ENCODE measurements at places on chromosomes 1 and 21. TPM values are rescaled to one million over a fixed set of nuclear protein-coding genes. Genes with fewer than 3 reads are reported as not detected.

Gene MARK1
- 10.8 TPM for total RNA-seq

Gene NBPF4
- not detected for total RNA-seq

Gene FAM43B
- total RNA-seq: 0.27 TPM

Gene TMPRSS15
- not detected for total RNA-seq

Gene PAQR6
- total RNA-seq: 6.4 TPM

Gene FCGR3B
- total RNA-seq: not detected

Gene KCNN3
- total RNA-seq: 0.66 TPM

DNA sequence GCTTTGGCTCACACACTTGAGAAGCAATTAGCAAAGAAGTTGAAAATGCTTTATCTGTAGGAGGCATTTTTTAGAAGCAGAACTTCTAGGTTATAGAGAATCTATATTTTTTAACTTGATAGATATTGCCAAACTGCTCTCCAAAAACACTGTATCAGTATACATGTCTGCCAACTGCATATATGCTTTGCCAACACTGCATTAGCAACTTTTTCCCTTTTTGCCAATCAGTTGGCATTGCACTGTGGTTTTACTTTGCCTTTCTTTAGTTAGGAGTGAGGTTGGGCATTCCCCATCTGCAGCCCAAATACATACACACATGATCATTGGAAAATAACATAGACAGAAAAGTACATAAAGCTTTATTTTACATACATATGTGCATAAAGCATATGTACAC is 15.0 kb downstream of the PADI3 start:
- H3K27ac ChIP-seq: no peak overlapping the region
- no peaks in the 10 kb centered on the region for H3K36me3 ChIP-seq
- DNase-seq: no peak
- H3K27me3 ChIP-seq: no peaks in the 10 kb centered on the region
- no peak overlapping the region for H3K4me3 ChIP-seq

DNA sequence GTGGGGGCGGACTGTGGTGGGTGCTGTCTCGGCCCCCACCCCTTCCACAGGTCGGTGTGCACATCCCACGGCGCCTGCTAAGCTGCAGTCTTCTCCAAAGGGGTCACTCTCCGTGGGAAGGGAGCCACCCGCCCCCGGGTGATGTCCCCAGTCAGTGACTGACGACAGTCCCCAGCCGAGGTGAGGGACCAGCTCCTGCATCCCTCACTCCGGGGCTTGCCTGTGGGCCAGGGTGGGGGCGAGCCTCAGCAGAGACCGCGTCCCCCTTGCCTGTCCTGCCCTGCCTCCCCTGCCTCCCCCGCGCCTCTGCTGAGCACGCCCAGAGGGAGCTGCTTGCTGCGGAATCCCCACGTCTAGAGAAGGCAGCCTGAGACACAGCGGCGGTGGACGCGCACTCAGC is 35.9 kb upstream of the PDE9A start:
- H3K4me3 ChIP-seq: no peak overlapping the region
- DNase-seq: no peak
- H3K4me1 ChIP-seq: no peaks in the 10 kb centered on the region
- H3K27ac ChIP-seq: no peak overlapping the region

- DNase-seq: no peak
- no peak overlapping the region for H3K27ac ChIP-seq
- H3K36me3 ChIP-seq: no peaks in the 10 kb centered on the region
Measured at GRCh38 chr1:159291424-159291823, 10.7 kb upstream of the FCER1A start.

- no peak overlapping the region for H3K27ac ChIP-seq
- no peak overlapping the region for H3K4me3 ChIP-seq
- H3K27me3 ChIP-seq: no peaks in the 10 kb centered on the region
- no peak for DNase-seq
- H3K4me1 ChIP-seq: peaks cover under 1% of the 10 kb centered on the region
Measured at GRCh38 chr1:232944347-232944746, 6.1 kb upstream of the NTPCR start.

GRCh38 chr1:50832167-50832566 is 127.9 kb downstream of the FAF1 start:
- H3K4me1 ChIP-seq: no peaks in the 10 kb centered on the region
- no peaks in the 10 kb centered on the region for H3K36me3 ChIP-seq
- no peak overlapping the region for H3K27ac ChIP-seq
- no peaks in the 10 kb centered on the region for H3K27me3 ChIP-seq
- H3K4me3 ChIP-seq: no peak overlapping the region

DNA sequence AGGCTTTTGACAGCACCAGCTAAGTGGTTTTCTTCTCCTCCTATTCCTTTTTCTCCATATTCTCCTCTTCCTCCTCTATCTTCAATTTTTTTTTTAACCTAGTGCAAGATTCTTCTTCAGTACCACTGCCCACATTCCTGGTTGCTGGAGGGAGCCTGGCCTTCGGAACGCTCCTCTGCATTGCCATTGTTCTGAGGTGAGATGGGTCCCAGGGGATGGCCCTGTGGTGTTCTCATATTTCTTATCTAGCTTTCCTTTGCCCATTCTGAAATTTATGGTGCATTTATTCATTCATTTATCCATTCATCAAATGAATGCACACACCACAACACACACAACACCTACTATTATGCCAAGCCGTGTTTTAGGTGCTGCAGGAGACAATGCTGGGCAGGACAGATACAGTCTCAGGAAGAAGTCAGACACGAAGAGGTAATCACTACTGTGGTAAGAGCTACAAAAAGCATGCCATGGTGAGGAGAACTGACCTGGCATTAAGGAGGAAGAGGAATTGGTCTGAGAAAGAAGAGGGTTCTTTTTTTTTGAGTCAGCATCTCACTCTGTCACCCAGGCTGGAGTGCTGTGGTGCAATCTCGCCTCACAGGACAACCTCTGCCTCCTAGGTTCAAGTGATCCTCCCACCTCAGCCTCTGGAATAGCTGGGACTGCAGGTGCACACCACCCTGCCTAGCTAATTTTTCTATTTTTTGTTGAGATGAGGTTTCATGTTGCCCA is 47.5 kb upstream of the TDRD10 start:
- H3K4me1 ChIP-seq: peaks cover 10% of the 10 kb centered on the region
- no peak overlapping the region for H3K27ac ChIP-seq
- H3K27me3 ChIP-seq: peaks cover 3% of the 10 kb centered on the region
- H3K36me3 ChIP-seq: no peaks in the 10 kb centered on the region

- no peaks in the 10 kb centered on the region for H3K4me1 ChIP-seq
- no peak overlapping the region for H3K27ac ChIP-seq
- H3K27me3 ChIP-seq: no peaks in the 10 kb centered on the region
- no peak overlapping the region for H3K4me3 ChIP-seq
- no peaks in the 10 kb centered on the region for H3K36me3 ChIP-seq
Measured at GRCh38 chr1:56060906-56061305, 518.5 kb downstream of the PLPP3 start.

GRCh38 chr1:93567255-93567918 is 114.2 kb downstream of the BCAR3 start:
- peaks cover 9% of the 10 kb centered on the region for H3K4me1 ChIP-seq
- peak overlapping the region; percentile 70 for H3K27ac ChIP-seq
- DNase-seq: peak; percentile 96
- H3K4me3 ChIP-seq: no peak overlapping the region

DNA sequence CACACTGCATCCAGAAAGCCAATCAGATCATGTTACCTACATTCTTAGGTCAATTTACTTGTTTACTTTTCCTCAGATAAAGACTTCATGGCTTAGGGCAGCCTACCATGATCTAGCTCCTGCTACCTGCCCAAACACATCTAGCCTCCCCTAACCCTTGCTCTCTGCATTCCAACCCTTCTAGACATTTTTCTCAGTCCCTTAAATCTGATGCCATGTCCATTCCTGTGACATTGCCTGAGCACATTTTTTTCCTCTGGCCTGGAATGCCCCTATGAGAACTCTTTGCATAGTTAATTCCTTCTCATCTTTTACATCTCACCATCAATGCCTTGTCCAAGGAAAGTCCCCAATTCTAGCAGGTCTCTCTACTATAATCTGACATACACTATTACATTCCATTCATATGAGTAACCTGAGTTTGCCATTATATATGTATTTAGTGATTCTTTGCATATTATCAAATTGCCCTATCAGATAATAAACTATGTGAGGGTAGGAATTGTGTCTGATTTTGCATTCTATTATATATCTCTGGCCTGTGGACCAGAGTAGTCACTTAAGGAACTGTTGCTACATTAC is 166.9 kb downstream of the COL11A1 start:
- peak; percentile 11 for DNase-seq
- H3K4me1 ChIP-seq: peaks cover 5% of the 10 kb centered on the region
- H3K4me3 ChIP-seq: no peak overlapping the region
- H3K27ac ChIP-seq: no peak overlapping the region
- no peaks in the 10 kb centered on the region for H3K27me3 ChIP-seq

- H3K4me1 ChIP-seq: no peaks in the 10 kb centered on the region
- no peak overlapping the region for H3K27ac ChIP-seq
- DNase-seq: no peak
Measured at GRCh38 chr1:203447151-203447550, 28.5 kb upstream of the PRELP start.

- H3K4me3 ChIP-seq: no peak overlapping the region
- no peaks in the 10 kb centered on the region for H3K27me3 ChIP-seq
- H3K36me3 ChIP-seq: no peaks in the 10 kb centered on the region
Measured at GRCh38 chr21:38244885-38245869, 11.6 kb upstream of the KCNJ15 start.

DNA sequence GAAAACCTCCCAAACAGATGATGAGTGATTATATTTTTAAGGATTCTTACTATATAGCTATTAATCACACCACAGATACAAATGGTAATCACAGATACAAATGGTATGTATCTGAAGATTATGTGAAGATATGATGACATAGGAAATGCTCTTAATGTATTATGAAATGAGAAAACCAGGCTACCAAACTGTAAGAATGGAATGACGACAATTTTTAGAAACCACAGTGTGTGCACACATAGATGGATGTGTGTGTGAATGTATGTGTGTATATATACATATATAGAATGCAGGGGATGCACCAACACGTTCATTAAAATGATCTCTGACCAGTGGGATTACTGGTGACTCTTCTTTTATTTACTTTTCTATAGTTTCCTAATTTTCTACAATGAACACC is 21.5 kb upstream of the ENAH start:
- H3K27me3 ChIP-seq: peaks cover 7% of the 10 kb centered on the region
- H3K4me1 ChIP-seq: peaks cover 7% of the 10 kb centered on the region
- no peak overlapping the region for H3K4me3 ChIP-seq

- H3K36me3 ChIP-seq: no peaks in the 10 kb centered on the region
- no peaks in the 10 kb centered on the region for H3K4me1 ChIP-seq
- no peaks in the 10 kb centered on the region for H3K27me3 ChIP-seq
- no peak for DNase-seq
- H3K27ac ChIP-seq: no peak overlapping the region
Measured at GRCh38 chr1:234240680-234241079, 132.6 kb upstream of the COA6 start.

- no peak overlapping the region for H3K4me3 ChIP-seq
- H3K27ac ChIP-seq: no peak overlapping the region
- H3K4me1 ChIP-seq: peaks cover 3% of the 10 kb centered on the region
- peaks cover 7% of the 10 kb centered on the region for H3K36me3 ChIP-seq
- H3K27me3 ChIP-seq: no peaks in the 10 kb centered on the region
Measured at GRCh38 chr1:3742439-3743298, 9.6 kb upstream of the CCDC27 start.

DNA sequence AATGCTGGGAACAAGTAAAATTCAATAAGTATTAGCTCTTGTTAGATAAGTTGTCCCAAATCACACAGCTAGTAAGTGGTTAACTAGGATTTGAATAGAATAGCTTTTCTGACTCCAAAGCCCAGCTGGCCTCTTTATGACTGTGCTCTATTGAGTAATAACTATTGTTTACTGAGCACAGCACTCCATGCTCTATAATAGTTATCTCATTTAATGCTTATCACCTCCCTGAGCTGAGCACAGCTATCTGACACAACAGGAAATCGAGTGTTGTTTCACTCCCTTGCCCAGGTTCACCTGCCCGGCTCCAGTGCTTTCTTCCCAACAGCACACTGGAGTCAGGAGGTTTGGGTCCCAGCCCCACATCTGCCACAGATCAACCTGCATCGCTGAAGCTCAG is 38.8 kb upstream of the STMN1 start:
- no peaks in the 10 kb centered on the region for H3K27me3 ChIP-seq
- H3K36me3 ChIP-seq: no peaks in the 10 kb centered on the region
- H3K4me3 ChIP-seq: no peak overlapping the region
- no peaks in the 10 kb centered on the region for H3K4me1 ChIP-seq
- H3K27ac ChIP-seq: no peak overlapping the region

DNA sequence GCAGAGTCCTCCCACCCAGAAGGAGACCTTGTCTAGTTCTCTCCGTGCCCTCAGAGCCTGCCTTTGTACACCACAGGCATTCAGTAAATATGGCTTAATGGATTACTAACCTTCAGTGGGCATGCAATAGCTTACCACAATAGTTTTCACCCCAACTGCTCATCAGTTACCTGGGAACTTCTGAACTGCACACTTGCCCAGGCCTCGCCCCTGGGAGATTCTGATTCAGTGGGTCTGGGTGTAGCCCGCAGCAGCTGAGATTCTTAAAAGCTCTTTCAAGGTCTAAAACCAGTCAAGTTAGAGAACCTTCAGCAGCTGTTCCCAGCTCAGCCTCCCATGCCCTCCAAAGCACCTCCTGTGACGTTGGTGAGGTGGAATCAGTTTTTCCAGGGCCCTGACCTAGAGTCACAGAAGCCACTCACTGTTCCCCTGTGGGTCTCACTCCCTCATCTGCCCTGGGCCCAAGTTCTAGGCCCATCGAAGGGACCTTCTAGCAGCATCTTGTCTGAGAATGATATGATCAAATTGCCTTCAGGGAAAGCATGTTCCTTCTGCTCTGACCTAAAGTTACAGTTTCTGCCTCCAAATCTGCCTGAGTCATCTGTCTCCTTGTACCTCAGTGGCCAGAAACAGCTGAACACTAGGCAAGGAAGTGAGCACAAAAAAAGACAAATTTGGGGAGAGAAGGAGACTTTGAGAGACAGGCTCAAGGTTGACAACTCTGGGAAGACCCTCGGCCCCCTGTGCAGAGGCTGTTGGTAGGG is 10.8 kb downstream of the ASAP3 start:
- H3K4me3 ChIP-seq: no peak overlapping the region
- H3K27me3 ChIP-seq: no peaks in the 10 kb centered on the region
- peak; percentile 54 for DNase-seq

- no peak overlapping the region for H3K27ac ChIP-seq
- no peaks in the 10 kb centered on the region for H3K27me3 ChIP-seq
- no peak overlapping the region for H3K4me3 ChIP-seq
Measured at GRCh38 chr1:84428235-84428634, 30.0 kb downstream of the DNASE2B start.

- no peak for DNase-seq
- no peaks in the 10 kb centered on the region for H3K4me1 ChIP-seq
- H3K27me3 ChIP-seq: peaks cover 3% of the 10 kb centered on the region
- no peaks in the 10 kb centered on the region for H3K36me3 ChIP-seq
- no peak overlapping the region for H3K4me3 ChIP-seq
- H3K27ac ChIP-seq: no peak overlapping the region
Measured at GRCh38 chr1:9665193-9665592, 13.7 kb downstream of the PIK3CD start.

DNA sequence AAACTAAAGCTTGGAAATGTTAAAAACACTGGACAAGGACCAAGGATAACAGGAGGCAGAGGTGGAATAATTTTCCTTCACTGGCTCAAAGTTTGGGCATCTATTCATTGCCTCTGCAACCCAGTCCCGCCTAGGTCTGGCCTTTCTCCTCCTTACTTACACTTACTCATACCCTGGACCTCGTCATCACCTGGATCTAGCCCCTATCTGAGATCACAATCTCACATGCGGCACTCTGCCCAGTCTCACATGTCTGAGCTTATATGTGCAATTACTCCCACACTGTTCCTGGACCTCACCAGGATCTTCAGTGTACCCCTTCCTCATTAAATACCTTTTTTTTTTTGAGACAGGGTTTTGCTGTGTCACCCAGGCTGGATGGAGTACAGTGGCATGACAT is 37.6 kb downstream of the NVL start:
- no peak overlapping the region for H3K27ac ChIP-seq
- DNase-seq: peak; percentile 51
- no peaks in the 10 kb centered on the region for H3K4me1 ChIP-seq
- no peak overlapping the region for H3K4me3 ChIP-seq

- no peaks in the 10 kb centered on the region for H3K27me3 ChIP-seq
- H3K36me3 ChIP-seq: no peaks in the 10 kb centered on the region
- H3K4me1 ChIP-seq: no peaks in the 10 kb centered on the region
Measured at GRCh38 chr1:37143800-37144199, 109.5 kb upstream of the GRIK3 start.

All from astrocyte (in vitro differentiated cells and primary cell).